ENCODE measurements at places on chromosomes 7 and 10.

- DNase-seq: no peak
These were observed 51.4 kb downstream of the RHOBTB1 start for GRCh38 chr10:60892571-60892970.

GRCh38 chr10:5604236-5604925 is 62.0 kb downstream of the ASB13 start:
- no peak for DNase-seq

DNA sequence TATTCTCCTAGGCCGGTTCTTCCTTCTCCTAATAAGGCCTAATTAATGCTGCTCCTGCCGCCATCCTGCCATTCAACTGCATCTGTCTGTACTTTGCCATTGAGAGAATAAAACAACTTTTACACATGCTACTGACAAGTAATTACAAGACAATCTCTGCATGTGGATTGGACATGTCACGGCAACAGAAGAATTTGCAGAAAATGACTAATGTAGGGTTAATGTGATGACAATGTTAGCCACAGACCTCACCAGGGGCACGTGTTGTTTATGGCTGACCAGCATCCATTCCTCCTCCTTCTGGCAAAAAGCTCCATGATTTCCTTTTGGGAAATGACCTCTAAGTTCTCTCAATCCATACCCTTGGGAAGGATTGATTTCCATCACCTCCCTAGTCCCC is 58.0 kb downstream of the NEBL start:
- DNase-seq: no peak

DNA sequence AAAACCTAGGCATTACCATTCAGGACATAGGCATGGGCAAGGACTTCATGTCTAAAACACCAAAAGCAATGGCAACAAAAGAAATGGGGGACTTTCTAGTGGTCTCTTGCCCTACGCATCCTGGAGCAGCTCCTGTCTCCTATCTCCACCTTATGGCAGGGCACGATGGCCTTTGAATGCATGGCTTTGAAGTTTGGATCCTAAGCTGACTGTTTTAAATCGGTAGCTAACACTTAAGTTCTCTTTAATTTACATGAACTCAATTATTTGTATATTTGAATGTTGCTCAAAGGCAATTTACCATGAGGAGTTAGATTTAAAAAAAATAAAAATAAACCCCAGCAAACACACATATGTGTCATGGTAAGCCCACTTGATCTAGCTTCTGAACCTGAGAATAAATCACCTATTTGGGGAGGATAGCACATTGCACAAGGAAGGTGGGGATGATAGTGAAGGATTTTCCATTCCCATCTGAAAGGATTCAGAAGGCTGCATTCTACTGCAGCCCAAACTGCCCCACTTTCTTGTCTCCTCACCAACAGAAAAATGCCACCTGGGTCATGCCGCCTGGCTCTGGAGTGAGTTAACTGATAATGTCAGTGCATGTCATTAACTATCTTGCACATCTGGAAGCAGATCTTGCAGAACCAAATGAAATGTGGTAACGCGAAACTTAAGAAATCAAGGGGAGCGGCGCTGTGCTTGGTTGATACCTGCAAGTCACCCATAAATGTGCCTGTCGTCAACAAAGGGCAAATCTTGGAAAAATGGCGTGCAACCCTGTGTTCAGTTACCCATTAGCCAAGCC is 12.4 kb downstream of the KLF6 start:
- no peak for DNase-seq

- DNase-seq: no peak
These were observed 9.3 kb downstream of the RBM33 start for GRCh38 chr7:155653803-155654202.

DNA sequence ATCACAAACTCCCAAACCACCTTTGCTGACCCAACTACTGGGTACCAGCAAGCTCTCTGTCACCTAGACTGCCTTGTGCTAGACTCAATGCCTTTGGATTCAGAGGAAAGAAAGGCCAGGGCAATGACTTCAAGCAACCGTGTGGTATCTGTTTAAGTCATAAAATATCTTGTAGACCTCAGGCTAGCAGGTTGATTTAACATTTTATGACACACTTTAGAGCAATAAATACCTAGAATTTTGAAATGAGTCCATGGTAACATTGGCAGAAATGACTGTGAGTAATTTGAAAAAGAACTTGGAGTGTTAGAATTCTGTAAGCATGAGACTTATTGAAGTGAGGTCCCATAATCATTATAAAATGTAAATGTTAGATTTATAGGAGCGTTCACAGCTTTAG is 87.2 kb downstream of the TWIST1 start:
- DNase-seq: no peak

- no peak for DNase-seq
These were observed 108.2 kb upstream of the FAM13C start for GRCh38 chr10:59470570-59470969.

DNA sequence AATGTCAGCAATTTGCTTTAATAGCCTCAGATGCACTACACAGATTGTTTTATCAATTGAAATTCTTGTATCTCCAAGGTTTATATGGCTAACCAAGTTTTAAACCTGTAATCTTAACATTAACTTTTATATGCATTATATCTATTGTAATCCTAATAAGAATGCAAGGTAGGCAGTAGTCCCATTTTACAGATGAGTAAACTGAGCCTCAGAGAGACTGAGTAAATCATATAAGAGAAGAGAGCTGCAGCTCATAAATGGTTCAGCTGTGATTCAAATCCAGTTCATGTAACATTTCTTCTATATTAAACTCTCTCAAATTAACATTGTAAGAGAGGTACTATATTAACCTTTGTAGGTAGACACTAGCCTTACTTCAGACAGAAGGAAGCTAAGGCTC is 44.0 kb downstream of the MALSU1 start:
- DNase-seq: no peak

DNA sequence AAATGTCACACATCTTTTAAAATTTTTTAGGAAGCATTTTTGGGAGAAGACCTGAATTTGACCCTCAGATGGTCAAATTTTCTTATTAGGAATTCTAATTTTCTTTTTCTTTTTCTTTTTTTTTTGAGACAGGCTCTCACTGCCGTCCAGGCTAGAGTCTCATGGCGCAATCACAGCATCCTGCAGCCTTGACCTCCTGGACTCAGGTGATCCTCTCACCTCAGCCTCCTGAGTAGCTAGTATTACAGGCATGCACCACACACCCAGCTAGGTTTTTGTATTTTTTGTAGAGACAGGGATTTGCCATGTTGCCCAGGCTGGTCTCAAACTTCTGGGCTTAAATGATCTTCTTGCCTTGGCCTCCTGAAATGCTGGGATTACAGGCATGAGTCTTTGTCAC is 65.4 kb downstream of the AKAP9 start:
- no peak for DNase-seq

DNA sequence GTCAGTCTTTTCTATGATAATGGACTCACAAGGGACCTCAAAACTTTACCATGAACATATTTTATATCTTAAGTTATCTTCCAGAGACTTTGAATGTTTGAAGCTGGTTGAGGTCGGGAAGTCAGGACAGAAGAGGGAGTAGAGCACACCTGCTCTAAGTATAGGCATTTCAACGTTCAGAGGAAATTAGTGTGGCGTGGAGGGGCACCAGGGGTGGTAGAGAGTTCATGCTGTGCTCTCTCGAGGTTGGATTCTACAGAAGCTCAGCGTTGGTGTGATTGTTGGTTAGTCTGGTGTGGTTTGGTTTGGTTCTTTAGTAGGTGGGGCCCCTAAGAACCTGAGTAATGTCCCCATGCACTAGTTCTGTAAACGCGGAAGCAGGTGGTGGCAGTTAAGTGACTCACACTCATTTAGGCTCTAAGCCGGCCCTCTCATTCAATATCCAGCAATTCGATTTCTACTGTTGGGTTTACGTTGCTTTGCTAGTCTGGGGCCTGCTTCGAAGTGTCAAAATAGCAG is 19.8 kb downstream of the CNTNAP2 start:
- no peak for DNase-seq
